ENCODE measurements at places on chromosomes 1 and 21. TPM values are rescaled to one million over a fixed set of nuclear protein-coding genes. Genes with fewer than 3 reads are reported as not detected.

DNA sequence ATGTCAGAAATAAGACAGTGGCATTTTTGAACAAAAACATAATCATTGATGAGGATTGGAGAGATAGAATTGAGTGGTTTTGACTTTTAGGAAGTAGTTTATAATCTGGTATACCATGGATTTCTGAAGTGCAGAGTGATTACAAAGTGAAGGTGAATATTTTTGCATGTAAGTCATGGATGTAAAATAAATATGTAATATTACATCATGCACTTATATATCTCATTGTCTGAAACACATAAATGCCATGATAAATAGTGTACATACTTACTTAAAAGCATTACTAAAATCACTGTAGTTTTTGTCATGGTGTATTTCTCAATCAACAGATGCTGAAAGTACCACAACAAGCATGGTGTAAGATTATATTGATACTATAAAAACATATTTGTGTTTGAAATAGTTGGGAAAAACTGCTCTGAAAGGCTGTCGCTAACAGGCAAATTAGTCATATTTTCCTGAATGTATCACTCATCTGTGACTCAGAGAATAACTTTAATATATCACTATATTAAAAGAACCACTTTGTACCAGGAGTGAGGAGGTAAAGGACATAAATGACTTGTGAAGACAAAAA, 24.8 kb upstream of the RGS18 start:
- DNase-seq = no peak
- H3K4me3 ChIP-seq = no peak overlapping the region
- H3K36me3 ChIP-seq = no peaks in the 10 kb centered on the region
- no peaks in the 10 kb centered on the region for H3K27me3 ChIP-seq
- H3K27ac ChIP-seq = no peak overlapping the region

- no peaks in the 10 kb centered on the region for H3K27me3 ChIP-seq
- H3K4me3 ChIP-seq = no peak overlapping the region
- H3K4me1 ChIP-seq = peaks cover 13% of the 10 kb centered on the region
- no peaks in the 10 kb centered on the region for H3K36me3 ChIP-seq
Observed at GRCh38 chr1:95085376-95085775, 12.6 kb upstream of the ALG14 start.

- no peak for DNase-seq
- no peak overlapping the region for H3K27ac ChIP-seq
- no peaks in the 10 kb centered on the region for H3K4me1 ChIP-seq
- no peaks in the 10 kb centered on the region for H3K36me3 ChIP-seq
- no peaks in the 10 kb centered on the region for H3K27me3 ChIP-seq
Observed at GRCh38 chr1:41777695-41778094, 141.0 kb downstream of the HIVEP3 start.

The TTLL10 gene
- total RNA-seq = not detected

The ARID1A gene
- total RNA-seq = 35.8 TPM

The FYB2 gene
- 15.5 TPM for total RNA-seq

The NOTCH2 gene
- 85.8 TPM for total RNA-seq

DNA sequence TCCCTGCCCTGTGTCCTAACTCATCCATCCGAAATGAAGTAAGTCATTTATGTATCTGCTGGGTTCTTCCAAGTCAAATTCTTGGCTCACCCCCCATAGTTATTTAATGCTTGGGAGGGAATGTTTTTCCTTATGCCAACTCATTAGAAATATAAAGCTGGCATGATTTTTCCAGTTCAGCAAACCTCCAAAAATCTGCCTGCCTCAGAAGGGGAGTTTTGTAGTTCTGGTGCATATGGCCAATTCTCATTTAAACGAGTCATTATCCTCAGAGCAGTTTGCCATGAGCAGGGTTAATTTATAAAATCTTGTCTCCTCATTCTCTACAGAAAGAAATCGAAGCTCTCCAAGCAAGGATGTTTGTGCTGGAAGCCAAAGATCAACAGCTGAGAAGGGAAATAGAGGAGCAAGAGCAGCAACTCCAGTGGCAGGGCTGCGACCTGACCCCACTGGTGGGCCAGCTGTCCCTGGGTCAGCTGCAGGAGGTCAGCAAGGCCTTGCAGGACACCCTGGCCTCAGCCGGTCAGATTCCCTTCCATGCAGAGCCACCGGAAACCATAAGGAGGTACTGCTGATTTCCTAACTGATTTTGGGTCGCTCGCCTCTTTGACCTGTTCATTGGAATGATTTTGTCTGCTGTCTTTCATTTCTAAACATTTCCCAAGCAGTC, 144.1 kb downstream of the DISC1 start:
- no peak overlapping the region for H3K27ac ChIP-seq
- no peaks in the 10 kb centered on the region for H3K27me3 ChIP-seq
- H3K4me1 ChIP-seq = no peaks in the 10 kb centered on the region
- H3K4me3 ChIP-seq = no peak overlapping the region
- no peaks in the 10 kb centered on the region for H3K36me3 ChIP-seq
